ENCODE measurements at places on chromosomes 3 and 15. TPM values are rescaled to one million over a fixed set of nuclear protein-coding genes. Genes with fewer than 3 reads are reported as not detected.

DNA sequence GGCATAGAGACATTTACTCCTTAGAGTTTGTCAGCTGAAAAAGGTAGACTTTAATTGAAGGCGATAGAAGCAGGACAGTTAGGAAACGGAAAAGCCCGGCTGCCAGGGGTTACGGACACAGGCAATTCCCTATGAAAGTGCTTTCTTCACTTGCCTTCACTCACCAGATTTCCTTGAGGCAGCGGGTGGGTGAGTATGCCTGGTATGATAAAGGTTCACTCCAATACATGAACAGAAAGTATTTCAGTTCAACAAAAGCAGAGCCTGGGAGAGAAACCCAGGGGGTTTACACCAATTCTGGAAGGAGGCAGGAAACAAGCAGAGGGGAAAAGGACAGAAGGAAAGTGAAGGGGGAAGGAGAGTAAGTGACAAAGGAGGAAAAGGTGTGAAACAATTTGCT, 53.9 kb downstream of the QTRT2 start:
- DNase-seq: no peak

CLEC3B gene
- total RNA-seq: 2.0 TPM

- no peak for DNase-seq
Measured at GRCh38 chr3:183466575-183466974, 38.2 kb upstream of the MCF2L2 start.

DNA sequence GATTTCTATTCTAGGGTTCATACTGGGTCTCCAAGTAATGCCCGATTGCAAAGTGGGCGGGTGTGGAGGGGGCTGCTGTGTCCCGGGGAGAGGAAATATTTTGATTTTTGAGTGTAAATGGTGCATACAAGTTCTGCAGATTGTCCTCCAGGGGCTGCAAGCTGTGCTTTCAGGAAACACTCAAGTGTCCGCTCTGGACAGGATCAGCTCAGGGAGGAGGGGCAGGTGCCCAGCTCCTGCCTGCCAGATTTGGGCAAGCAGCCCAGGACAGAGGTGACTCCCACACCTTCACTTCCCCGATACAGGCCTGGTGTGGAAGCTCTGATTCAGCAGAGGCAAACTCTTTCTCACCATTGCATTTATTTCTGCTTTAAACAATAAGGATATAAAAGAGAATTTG, 142.7 kb downstream of the ALDH1A2 start:
- no peak for DNase-seq

DNA sequence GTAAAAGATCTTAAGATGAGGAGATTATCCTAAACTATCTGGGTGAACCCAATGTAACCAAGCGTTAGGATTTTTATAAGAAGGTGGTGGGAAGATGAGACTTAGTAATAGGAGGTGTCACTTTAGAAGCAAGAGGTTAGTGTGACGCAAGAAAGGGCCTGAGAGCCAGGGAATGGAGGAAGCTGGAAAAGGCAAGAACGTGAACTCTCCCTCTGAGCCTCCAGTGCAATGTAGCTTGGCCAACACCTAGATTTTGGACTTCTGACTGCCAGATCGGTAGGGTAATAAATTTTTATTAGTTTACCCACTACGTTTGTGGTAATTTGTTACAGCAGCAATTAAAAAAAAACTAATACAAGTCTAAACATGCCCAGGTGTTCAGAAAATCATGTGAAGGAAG, 20.8 kb upstream of the CNTN6 start:
- no peak for DNase-seq

- no peak for DNase-seq
Measured at GRCh38 chr3:98900265-98901118, 1.0 kb downstream of the DCBLD2 start.

TIMP4 gene
- 0.10 TPM for total RNA-seq

Measured in MG63 (cell line).